ENCODE measurements at places on chromosomes 7 and 10.

GRCh38 chr7:126453104-126453503 lies 799.6 kb downstream of the GRM8 start:
- DNase-seq = no peak

DNA sequence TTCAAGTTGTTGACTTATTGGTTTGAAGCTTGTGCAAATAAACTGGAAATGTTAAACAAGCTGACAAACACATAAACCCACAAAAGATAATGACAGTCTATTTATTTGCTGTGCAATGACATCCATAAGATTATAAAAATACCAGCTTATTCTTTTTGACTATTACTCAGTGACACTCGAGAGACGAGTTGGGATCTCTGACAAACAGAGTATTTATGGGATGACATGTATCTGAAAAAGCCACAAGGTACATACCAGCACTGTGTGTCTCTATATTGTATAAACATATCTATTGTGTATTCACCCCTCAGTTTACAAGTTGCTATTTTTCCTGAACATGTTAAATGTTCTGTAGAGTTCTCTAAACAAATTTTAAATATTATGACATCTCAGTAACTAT lies 88.9 kb downstream of the CHRM2 start:
- DNase-seq = no peak

GRCh38 chr7:16954321-16954720 lies 72.5 kb upstream of the AGR3 start:
- no peak for DNase-seq

DNA sequence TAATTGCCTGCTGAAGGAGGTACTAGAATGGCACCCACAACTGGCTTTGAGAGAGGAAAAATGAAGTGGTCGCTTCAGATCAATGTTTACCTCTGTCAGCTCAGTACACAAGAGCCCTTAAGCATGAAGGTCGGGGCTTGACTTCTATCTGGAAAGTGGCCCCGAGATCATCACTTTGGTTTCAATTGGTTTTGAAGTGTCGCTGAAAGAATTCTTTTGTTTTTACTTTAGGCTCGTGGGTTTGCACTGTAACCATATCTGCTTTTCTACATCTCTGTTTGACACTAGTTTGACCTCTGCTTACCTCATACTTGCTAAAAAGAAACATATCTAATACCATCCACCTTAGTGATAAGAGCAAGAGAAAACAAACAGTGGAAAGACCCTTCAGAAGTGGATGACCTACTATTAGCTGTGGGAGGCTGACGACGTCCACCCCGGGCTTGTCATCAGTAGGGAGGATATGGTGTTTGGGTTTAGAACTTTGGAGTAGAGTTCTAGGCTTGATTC lies 361.8 kb downstream of the GATA3 start:
- DNase-seq = no peak

DNA sequence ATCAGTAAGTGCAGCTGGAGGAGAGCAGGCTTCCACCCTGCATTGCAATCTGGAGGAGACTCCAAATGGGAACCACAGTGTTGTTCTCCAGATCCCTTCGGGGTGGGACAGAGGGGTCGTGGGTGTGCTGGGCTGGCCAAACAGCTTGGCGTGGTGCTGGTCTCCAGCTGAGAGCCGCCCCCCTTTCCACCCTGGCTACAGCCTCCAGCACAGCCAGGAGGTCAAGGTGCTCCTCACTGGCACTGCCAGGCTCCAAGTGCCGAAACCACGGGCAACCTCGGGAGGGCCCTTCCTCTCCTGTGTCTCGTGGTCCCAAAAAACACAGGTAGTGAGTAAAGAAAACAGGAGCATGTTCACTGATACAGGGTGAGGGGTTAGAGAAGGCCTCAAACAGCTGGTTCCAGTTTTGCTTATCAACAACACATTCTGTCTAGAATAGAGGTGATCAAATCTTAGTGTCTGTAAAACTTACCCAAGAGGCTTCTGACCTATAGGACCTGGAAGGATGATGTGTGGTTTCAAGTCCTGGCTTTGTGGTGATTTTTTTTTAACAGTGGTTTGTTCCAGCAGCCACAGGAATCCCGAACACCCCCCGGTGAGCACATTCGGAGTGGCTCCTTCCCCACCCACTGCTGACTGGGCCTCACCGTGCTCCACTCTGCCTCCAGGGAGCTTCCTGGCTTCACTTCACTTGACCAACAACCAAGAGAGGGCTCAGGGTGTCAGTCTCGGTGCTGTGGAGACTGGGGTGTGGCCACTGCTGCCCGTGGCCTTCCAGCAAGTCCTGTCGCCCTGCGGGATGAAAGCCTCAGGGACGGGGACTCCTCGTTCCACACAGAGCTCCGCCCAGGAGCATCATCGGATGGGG lies 31.2 kb upstream of the EN2 start:
- no peak for DNase-seq

DNA sequence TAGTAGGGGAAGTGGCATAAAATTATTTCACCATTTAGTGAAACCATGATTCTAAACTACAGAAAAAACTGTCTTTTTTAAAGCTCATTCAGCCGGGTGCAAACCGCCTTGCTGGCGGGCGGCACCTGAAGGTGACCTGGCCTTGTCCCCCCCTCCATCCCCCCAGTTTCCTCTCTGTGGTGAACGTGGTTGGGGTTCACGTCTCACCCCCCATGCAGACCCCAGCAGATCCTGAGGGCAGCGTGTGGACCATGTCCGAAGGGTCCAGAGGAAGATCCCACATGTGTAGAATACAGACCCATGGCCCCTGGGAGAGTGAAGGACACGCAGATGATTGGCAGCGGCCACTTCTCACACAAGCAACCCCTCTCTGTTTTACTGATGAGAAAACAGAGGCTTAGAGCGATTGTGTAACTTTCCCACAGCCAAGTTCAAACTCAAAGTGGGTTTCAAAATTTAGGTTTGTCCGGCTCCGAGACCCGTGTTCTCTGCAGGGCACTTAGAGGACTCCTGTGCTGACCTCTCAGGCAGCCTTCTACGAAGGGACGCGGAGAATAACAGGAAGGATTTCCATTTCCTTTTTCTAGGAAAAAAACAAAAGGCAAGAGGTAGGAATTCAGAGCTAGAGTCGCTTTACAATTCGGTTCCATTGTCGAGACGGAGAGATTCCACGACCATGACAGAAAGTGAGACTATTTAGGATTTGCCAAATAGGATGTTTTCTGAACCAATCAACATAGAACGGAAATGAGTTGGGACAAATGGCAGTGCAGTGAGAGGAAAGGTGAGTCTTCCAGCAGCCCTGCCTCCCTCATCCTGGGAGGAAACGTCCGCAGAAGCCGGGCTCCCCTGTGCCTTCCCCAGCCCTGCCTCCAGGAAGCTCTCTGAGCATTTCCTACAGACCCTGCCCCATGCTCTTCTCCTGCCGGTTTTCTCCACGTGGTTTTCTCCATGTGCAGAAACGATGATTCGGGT lies 67.6 kb upstream of the PITRM1 start:
- no peak for DNase-seq

- DNase-seq = no peak
Observed at GRCh38 chr7:38020121-38020785, 99.8 kb downstream of the EPDR1 start.

- DNase-seq = no peak
Observed at GRCh38 chr7:94206295-94206694, 188.4 kb upstream of the COL1A2 start.

DNA sequence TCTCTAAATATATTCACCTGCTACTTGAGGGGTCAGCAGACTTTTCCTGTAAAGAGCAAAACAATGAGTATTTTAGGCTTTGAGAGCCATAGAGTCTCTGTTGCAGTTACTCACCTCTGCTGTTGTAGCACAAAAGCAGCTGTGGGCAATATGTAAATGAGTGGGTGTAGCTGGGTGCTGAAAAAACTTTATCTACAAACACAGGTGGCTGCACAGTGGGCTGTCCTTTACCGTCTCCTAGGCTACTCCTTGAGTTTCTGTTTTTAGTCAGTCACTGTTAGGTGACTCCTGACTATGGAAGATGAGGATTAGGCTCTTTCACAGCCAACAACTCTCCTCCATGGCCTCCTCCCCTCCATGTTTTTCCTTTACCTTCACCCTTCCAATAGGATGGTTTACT lies 286.1 kb upstream of the C7orf33 start:
- no peak for DNase-seq

DNA sequence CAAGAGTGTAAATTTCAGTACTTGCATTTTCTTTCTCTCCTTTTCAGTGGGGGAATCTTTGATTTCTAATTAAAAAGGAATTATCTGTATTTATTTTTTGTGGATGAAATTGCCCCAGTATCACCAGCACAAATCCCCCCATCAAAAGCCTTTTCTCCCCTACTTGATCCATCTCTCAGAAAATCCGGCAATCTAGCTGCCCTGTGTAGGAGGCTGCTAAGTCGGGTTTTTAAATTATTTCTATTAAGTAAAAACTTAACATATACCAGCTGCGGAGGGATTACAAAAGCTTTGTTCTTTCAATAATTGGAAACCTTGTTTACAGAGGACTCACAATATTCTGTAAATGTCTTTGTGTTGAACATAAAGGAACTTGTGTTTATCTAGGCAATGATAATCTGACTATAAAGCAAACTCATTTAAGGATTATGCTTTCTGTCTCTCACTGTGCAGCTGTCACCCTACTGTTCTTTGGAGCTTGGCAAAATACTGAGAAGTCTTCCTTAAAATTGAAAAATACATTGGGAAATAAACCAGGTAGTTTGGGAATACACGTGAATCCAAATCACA lies 177.4 kb upstream of the PRR15 start:
- no peak for DNase-seq

DNA sequence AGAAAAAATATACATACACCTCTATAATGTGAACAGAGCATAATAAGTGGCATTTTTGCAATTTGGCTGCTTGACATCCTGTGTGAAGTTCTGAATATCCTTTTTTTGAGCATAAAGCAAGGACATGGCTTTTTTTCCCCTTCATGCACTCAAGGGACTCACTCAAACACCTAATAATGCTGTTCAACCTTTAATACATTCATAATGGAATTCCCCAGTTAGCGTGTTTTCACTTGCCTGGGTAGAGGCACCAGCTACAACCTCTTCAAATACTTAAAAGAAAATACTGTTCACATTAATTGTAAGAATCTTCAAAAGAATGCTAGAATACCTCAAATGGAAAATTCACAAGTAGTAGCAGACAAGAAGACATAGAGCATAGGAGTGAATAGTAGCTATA lies 316.8 kb downstream of the PCDH15 start:
- DNase-seq = no peak

GRCh38 chr10:17836942-17837341 lies 27.8 kb downstream of the MRC1 start:
- no peak for DNase-seq

GRCh38 chr7:43834463-43835251 lies 34.7 kb downstream of the MRPS24 start:
- DNase-seq = no peak

DNA sequence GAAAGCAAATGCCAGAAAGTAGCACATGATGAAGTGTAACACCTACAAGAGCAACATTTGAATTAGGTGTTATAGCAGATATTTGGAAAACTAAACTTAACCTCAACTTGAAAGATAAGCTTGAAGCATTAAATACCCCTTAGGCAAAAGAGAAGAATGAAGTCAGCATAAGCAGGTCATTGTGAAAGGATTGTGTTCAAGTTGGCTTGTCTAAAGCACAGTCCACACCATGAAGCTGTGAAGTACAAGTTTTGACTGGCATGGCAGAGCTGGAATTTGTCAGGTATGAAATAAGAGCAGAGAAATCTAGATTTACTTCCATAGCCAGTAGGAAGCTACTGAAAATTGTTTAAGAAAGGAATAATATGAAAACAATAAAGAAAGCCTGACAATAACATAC lies 480.3 kb upstream of the POT1 start:
- no peak for DNase-seq

DNA sequence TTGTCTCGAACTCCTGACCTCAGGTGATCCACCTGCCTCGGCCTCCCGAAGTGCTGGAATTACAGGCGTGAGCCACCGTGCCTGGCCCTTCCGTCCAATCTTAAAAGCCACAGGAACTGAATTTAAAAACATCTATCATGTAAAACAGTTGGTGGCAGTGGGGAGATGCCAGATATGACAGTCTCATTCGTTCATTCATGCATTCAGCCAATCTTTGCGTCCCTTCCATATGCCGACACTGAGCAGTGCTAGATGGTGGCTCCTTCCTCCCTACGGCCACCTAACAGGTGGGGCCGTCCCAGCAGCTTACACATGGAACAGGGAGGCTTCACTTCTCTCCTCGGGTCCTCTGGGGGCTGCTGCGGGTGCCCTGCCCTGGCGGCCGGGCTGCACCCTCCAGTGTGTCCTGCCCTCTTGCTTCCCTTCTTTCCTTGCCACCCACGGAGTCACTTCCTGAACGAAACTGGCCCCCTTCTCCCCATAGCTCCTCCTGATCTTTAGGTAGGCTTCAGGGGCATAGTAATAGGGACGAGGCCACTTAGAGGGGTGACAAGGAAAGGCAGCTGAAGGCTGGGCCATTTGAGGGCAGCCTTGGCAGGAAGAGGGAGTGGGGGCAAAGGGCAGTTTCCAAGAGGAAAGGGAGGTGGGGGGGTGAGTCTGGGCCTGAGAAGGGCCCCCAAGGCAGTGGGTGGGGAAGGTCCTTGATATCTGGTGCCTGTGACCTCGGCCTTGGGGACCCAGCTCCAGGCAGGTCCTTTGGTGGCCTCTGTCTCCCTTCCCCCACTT lies 53.8 kb downstream of the PROSER2 start:
- no peak for DNase-seq

DNA sequence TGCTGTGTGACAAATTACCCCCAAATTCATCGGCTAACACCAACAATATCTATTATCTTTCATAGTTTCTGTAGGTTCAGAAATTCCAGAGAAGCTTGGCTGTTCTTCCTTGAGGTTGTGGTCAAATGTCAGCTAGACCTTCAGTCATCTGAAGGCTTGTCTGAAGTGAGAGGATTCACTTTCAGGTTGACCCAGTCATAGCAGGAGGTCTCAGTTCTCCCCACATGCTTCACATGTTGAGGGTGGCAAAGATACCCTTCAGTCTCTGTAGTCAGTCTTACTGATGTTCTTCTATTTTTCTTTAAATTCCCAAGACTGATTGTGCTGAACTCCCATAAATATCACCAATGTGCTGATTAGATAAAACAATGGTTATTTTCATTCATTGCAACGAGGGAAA lies 1692.0 kb downstream of the REEP3 start:
- no peak for DNase-seq

GRCh38 chr10:76213876-76214275 lies 782.5 kb downstream of the LRMDA start:
- DNase-seq = no peak

GRCh38 chr7:155948845-155949244 lies 136.6 kb upstream of the SHH start:
- no peak for DNase-seq

- DNase-seq = no peak
Observed at GRCh38 chr7:18109762-18110161, 82.1 kb upstream of the PRPS1L1 start.

GRCh38 chr7:35571611-35572240 lies 123.2 kb downstream of the HERPUD2 start:
- no peak for DNase-seq

- DNase-seq = no peak
Observed at GRCh38 chr7:20228654-20229053, 11.5 kb upstream of the MACC1 start.

Data from GM12892 (cell line).